Activated gamma-delta T cell (primary cell): ENCODE measurements at places on chromosomes 16 and 17.

DNA sequence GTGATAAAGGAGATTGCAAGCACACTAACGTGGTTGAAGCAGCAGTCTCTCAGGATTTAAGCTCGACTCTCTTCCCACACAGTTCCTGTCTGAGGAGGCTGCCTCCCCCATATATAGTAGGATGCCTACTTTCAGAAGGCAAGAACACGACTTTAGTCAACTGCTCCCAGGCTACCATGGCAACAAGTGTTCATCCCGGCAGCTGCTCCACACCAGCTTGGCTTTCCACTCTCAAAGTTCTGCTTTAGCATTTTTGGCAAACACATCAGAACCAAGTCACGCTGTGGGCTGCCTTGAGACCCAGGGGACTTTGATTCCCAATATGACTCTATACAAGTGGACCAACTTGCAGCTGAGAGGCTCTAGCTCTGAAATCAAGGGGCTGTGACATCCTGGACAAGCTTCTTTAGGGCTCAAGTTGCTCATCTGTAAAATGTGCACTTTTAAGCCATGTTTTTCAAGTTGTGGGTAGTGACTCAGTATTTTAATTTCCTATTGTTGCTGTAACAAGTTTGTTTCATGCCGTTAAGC lies 16.5 kb downstream of the ZP2 start:
- no peak for DNase-seq

- no peak for DNase-seq
These were observed 621 bp downstream of the CEP95 start for GRCh38 chr17:64507413-64507782.

GRCh38 chr17:41530062-41531048 lies 2.2 kb upstream of the KRT19 start:
- no peak for DNase-seq

GRCh38 chr17:43556292-43556691 lies 10.2 kb upstream of the ETV4 start:
- no peak for DNase-seq

DNA sequence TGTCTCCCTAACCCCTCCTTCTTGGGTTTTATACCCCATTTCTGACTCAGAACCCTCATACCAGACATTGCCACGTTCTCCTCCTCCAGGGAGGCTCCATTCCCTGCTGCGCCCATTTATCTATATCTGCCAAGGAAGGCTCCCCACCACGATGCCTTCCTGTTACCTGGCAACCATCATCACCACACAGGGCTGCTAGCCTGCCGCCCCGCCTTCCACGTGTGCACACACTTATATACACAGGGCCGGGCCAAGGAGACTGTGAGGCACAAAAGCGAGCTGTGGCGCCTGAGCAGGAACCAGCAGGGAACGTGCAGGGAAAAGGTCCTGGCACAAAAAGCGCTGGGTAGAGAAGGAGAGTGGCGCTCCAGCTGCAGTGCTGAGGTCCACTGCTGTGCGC lies 261.8 kb downstream of the CBLN1 start:
- DNase-seq = no peak

GRCh38 chr17:80695979-80696378 lies 151.3 kb downstream of the RPTOR start:
- no peak for DNase-seq

DNA sequence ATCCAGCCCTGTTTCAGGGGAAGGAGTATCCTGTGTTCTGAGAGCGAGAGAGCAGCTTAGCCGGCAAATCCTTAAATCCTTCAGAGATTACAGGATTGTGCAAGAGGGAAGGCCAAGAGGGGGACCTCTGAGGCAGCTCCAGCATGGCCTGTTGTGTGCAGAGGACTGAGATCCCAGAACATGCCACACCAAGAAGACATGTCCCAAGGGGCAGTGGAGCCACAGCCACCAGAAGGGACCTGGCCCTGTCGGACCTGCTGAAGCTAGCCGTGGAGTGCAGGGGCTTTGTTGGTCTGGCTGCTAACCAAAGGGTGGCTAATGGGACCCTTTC lies 1.6 kb upstream of the MRC2 start:
- DNase-seq = no peak

- no peak for DNase-seq
These were observed 3.1 kb downstream of the SPNS3 start for GRCh38 chr17:4436846-4437245.

DNA sequence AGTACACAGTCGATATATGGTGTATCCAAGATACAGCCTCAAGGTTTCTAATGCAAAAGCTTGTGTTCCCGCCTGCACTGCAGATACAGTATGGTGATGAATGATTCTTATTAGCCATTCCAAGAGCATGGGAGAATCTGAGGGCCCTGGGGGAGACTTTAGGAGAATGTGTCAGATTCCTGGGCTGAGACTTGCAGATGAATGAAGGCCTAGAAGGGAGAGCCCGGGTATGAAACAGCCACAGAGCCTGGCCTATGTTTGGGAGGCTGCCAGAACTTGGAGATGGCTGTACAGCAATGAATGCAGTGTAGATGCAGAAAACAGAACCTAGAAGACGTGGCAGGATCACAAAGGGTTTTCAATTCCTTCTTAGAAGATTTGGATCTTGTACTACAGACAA lies 510.7 kb downstream of the HAPSTR1 start:
- no peak for DNase-seq

- DNase-seq = no peak
These were observed 37.0 kb upstream of the ZNF750 start for GRCh38 chr17:82876602-82877379.

- no peak for DNase-seq
These were observed 93.0 kb upstream of the RCVRN start for GRCh38 chr17:9998060-9998459.

GRCh38 chr17:78966123-78966813 lies 13.5 kb downstream of the LGALS3BP start:
- no peak for DNase-seq

GRCh38 chr17:9356488-9356911 lies 219.1 kb downstream of the STX8 start:
- no peak for DNase-seq

GRCh38 chr17:45270828-45271418 lies 9.0 kb upstream of the SPATA32 start:
- peak; percentile 16 for DNase-seq

- no peak for DNase-seq
These were observed 52.7 kb upstream of the NOG start for GRCh38 chr17:56540836-56541235.

DNA sequence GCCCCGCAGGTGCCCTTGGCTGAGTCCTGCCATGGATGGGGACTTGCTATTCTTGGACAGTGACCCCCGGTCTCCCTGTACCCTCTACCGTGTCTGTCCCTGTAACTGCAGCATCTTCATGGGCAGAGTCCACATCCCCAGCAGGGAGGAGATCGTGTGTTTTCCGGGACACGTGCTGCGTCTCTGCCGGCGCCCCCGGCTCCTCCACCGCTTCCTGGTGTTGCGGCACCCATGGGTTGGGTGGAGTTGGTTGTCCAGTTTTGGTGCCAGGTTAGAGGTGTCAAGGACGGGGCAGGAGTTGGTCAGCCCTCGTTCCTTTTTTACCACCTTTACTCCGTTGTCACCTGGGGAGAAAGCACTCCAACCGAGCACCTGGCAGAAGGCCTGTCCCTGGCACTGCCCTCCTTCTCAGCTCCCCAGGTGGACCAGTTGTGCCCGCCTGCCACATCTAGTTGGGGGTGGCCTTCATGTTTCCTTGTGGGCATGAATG lies 20.0 kb downstream of the BAIAP2 start:
- DNase-seq = no peak

DNA sequence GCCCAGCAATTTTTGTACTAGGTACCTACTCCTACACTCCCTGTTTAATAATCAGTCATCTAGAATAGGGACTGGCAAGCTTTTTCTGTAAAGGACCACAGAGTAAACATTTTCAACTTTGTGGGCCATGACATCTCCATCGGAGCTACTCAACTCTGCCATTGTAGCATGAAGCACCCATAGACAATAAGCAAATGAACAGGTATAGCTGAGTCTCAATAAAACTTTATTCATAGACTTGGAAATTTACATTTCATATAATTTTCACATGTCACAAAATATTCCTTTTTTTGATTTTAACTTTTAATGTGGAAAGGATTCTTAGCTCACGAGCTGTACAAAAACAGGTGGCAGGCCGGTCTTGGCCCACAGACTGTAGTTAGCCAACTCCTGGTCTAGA lies 345.8 kb downstream of the SOX9 start:
- no peak for DNase-seq

DNA sequence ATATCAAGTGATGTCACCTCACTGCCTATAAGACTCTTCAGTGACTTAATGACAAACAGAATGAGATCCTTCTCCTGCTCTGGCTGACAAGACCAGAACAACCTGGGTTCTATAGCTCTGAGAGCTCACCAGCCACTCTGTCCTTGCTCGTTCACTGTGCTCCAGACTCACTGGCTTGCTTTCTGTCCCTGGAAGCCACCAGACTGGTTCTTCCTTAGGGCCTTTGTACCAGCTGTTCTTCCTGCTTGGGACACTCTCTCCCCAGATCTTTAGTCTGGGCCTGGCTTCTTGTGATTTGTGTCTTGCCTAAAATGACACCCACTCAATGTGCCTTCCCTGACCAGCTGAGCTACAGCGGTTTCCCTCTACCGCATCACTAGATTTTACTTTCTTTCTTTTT lies 76.1 kb downstream of the FTO start:
- DNase-seq = no peak

- DNase-seq = no peak
These were observed 27.1 kb upstream of the SCNN1B start for GRCh38 chr16:23274968-23275367.

- DNase-seq = no peak
These were observed 2.6 kb downstream of the PCGF2 start for GRCh38 chr17:38745545-38745944.

GRCh38 chr16:85173981-85174751 lies 61.9 kb upstream of the CIBAR2 start:
- DNase-seq = no peak

DNA sequence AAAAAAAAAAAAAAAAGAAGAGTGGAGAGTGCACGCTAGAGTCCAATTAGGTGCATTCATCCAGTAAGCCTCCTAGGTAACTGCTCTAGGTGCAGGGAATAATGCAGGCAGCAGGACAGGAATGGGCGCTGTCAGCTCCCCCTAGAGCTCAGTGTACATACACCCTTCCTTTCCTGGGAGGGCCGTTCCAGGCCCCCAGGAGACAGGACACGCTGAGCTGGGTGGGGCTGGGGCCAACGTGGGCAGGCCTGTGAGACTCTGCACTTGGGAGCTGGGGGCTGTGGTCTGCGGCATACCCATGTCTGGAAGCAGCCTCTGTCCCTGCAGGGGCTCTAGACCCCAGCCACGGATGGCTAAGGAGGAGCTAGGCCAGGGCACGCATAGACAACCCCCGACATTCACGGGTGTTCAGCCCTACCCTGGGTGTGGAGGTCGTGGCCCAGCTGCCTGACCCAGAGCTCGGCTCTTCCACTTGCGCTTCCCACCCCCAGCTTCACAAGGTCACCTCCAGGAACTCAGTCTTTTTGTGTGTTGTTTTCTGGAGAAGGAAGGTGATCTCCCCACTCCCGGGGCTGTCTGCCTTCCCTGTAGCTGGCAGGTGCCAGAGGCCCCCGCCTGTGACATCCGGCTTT lies 1.0 kb upstream of the ANTKMT start:
- no peak for DNase-seq

- DNase-seq = no peak
These were observed 14.0 kb upstream of the PVALEF start for GRCh38 chr17:81151278-81151677.

- no peak for DNase-seq
These were observed 6.4 kb downstream of the CBLN1 start for GRCh38 chr16:49275050-49275730.

DNA sequence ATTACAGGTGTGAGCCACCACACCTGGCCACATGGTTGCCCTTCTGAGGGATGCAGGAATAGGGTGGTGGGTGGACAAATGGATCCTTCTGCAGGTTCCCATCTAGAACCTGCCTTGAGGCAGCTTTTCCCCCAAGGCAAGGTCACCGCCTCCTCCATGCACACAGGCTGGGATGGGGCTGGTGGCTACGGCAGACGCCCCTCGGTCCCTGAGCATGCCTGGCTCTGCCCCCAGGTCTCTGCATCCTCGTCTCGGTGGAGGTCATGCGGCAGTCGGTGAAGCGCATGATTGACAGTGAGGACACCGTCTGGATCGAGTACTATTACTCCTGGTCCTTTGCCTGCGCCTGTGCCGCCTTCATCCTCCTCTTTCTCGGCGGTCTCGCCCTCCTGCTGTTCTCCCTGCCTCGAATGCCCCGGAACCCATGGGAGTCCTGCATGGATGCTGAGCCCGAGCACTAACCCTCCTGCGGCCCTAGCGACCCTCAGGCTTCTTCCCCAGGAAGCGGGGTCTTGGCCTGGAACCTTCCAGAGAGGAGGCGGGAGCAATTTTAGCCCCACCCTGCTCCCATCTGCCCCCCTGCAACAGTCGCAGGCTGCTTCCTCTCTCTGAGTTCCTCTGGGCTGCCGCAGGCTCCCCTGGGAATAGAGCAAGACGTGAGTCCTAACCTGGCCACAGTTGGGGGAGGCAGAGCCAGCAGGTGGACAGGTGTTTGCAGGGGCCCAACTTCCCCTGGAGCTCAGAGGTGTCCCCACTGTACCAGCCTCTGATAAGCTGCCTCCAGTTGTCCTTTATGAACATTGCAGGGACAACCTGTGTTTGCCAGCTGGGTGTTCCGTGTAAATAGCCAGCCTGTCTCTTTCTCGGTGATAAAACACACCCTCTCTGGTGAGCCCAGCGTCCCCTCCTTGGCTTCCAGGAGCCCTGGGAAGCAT lies 11.7 kb downstream of the CACNG1 start:
- DNase-seq = no peak

DNA sequence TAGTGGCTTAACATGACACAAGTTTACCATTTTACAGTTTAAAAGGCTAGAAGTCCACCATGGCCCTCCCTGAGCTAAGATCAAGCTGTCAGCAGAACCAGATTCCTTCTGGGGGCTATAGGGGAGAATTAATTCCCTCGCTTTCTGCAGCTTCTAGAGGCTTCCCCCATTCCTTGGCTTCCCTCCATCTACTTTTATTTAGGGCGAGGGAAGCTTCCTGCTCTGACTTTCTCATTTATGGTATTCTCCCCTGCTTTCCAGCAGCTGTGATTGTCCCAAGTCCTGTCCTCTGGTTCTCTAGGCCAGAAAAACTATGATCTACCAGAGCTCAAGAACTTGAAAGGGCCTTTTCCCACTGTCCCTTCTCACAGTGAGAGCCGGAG lies 4.3 kb downstream of the CETP start:
- DNase-seq = no peak

GRCh38 chr17:68794636-68795434 lies 160.4 kb downstream of the ABCA8 start:
- DNase-seq = no peak

- no peak for DNase-seq
These were observed 63.9 kb upstream of the DNAJA2 start for GRCh38 chr16:47037396-47037745.

- DNase-seq = no peak
These were observed 518 bp downstream of the SH2B1 start for GRCh38 chr16:28863929-28864793.
